ENCODE measurements at places on chromosomes 13 and 19.

GRCh38 chr13:114161644-114162532, 17.2 kb upstream of the CFAP97D2 start:
- no peak for DNase-seq

DNA sequence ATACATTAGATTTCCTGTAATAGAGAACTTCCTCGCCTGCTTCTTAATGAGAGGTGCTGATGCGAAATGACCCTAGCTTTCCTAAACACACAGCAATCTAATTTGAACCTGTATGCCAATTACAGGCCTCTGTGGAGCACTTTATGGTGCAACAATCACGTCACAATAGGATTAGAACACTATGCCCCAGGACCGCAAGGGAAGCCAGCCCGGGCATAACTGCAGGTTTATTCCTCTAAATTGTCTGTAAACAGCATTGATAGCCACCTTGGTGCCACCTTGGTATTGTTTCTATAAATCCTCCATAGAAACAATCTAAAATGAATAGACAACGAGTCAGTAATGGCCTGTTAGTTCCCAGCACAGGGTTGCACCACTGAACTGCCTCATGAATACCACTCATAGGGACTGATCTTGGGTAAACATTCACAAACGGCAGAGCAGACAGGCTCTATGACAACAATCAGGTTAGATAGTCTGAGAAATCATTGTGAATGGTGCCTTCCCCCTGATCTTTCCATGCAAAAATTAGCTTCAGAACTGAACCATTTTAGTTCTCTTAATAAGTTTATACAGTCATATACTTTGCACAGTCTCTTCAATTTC, 182.5 kb upstream of the OBI1 start:
- DNase-seq: no peak

- DNase-seq: no peak
Measured at GRCh38 chr13:45162194-45162593, 38.7 kb downstream of the KCTD4 start.

DNA sequence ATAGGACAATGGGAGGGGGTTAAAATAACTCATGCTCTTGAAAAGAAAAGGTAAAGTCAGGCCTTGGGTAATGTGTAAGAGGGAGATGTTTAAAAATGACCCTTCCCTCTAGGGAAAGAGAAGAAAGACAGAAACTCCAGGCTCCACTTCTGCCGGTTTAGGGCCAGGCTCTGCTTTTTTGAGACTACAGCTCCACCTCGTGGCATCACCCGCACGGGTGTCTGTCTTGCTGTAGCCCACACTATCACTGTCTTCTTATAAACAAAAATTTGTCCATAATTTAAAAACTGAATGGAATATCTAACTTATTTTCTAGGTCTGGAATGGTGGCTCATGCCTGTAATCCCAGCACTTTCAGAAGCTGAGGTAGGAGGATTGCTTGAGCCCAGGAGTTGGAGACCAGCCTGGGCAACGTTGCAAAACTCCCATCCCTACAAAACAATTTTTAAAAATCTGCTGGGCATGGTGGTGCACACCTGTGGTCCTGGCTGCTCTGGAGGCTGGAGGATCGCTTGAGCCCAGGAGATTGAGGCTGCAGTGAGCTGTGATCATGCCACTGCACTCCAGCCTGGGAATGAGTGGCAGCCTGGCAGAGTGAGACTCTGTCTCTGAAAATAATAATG, 65.1 kb upstream of the GTF3A start:
- peak; percentile 41 for DNase-seq

- no peak for DNase-seq
Measured at GRCh38 chr13:33910255-33910654, 92.3 kb downstream of the RFC3 start.

DNA sequence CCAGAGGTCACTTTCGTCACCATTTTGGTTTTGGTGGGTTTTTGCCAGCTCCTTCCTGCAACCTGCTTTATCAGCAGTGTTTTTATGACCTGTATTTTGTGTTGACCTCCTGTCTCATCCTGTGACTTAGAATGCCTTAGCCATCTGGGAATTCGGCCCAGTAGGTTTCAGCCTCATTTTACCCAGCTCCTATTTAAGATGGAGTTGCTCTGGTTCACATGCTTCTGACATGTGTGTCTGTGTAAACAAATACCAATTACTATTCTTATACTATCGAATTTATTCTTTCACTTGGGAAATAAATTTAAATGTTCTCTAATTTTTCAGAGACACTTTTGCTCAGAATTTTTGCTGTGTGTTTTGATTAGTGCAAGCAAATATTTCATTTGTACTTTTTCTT, 1370.3 kb upstream of the MIR17HG start:
- DNase-seq: no peak

DNA sequence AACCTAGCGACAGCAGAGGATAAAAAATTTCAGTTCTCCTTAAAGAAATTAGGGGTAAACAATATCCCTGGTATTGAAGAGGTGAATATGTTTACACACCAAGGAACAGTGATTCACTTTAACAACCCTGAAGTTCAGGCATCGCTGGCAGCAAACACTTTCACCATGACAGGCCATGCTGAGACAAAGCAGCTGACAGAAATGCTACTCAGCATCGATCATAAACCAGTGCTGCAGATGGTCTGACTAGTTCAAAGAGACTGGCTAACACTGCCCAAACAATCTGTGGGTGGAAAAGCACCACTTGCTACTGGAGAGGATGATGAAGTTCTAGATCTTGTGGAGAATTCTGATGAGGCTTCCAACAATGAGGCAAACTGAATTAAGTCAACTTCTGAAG, 19.9 kb upstream of the ACOD1 start:
- DNase-seq: no peak

GRCh38 chr13:32206097-32206740, 108.9 kb downstream of the ZAR1L start:
- DNase-seq: no peak

- DNase-seq: no peak
Measured at GRCh38 chr13:111317042-111317550, 3.3 kb upstream of the TEX29 start.

DNA sequence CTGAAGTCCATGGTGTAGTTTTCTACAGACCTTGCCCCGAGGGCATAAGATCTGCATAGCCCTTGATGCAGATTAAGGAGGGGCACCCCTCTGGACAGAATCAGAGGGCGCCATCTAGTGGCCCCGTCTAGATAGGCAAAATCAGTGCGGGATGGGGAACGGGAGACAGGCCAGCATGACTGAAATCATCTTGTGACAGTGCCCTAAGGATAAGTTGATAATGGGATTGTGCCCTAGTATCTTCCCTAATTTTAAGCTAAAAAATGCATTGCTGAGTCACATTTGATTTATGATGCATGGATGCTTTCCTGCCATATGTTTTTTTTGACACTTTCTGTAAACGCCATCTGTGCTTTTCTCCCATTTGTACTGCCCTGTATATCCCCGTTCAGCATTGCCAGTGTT, 19.0 kb upstream of the GPI start:
- peak; percentile 33 for DNase-seq

GRCh38 chr13:93767180-93767916, 540.7 kb downstream of the GPC6 start:
- DNase-seq: no peak

DNA sequence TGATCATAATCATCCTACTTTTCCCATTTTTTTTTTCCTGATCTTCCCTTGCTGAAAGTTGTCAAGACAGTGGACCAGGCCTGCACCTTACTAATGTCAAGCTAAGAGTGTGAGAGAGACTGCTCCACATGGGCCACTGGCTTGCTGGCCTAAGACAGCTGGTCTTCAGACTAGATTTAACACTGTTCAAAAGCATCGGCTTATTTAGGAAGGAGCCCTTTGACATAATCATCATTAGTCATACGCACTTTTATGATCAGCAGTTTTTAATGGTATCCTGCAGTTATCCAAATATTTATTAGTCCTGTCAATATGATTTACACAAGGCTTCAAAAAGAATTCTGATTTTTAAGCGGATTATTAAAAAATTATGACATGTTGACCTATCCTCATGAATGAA, 270.6 kb downstream of the DNAJC15 start:
- DNase-seq: no peak

DNA sequence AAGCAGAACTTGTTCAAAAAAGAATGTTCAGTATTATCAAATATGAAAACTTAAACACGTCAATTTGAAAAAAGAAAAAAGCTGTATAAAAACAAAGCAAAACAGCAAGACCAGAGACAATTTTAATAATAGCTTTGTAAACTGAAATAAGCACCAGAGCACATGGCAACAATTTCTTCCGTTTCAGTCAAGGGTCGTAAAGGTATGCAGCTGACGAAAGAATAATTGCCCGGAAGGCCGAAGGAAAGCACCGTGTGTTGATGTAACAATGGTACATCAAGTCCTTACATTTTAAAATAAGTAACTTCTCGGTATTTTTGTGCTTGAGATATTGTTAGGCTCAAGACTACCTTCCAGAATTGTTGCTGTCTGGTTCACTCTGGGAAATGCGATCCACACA, 1.7 kb downstream of the PROSER1 start:
- DNase-seq: no peak

DNA sequence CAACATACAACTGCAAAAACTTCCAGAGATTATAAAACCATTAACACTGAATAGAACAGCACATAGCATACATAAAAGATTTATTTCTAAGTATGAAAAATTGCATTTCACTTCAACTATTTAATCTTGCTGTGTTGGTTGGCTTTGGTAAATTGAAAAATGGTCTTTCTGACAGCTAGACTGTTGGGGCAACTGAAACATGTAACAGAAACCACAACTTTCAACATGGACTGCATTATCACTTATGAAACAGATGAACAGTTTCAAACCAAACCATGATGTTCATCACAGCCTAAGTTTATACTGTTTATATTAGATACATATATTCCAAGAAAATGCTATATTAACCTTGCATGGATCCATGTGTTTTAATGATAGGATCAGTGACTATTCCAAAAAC, 324.1 kb upstream of the PCDH9 start:
- no peak for DNase-seq

DNA sequence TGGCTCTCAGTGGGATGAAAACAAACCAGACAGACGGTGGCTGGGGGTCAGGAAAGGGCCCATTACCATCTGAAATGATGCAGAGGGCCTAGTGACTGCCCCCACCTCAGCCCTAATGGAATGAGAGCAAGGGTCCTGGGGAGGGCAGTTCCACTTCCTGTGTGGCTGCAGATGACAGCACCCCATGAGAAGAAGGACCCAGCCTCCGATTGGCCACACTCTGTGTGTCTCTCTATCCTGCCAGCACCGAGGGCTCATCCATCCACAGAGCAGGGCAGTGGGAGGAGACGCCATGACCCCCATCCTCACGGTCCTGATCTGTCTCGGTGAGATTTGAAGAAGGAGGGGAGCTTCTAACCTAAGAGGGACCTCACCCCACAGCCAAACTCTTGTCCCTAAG, 498 bp downstream of the LILRB1 start:
- DNase-seq: no peak

- DNase-seq: no peak
Measured at GRCh38 chr19:19059837-19060611, 3.8 kb upstream of the SLC25A42 start.

DNA sequence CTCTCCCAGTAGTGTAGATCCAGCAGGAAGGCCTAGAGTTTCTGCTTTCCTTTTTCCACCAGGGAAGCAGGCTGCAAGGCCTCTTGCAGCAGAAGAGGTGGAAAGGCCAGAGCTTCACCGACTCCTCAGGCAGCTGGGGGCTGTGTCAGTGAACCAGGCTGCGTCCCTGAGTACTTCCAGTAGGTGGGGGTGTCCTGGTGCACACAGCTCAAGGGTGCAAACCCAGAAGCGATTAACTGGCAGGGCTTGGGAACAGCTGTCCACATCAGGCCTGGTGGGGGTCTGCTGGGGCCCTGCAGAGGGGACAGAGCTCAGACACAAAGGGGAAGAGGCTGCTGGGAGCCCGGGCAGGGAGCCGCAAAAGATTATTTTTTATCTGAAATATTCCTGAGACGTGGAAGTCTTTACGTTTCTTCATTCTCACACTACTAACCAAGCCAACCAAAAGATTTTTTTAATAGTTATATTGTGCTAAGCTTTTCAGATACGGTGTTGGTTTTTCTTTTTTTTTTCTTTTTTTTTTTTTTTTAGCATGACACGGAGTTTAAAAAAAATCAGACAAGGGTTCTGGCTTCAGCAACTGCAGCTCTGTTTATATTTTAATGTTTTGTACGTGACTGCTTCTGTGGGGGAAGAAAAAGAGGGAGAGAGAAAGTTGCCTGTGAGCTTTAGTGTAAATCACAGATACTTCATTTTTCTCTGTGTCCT, 11.0 kb downstream of the TSHZ3 start:
- DNase-seq: no peak

- no peak for DNase-seq
Measured at GRCh38 chr13:75255653-75256052, 226.3 kb downstream of the TBC1D4 start.
